Nucleus accumbens (tissue), 56 donors: ENCODE measurements at places on chromosomes 11 and 22.
A peak's percentile ranks its signal among the peaks of the same experiment; 100 is the strongest.

DNA sequence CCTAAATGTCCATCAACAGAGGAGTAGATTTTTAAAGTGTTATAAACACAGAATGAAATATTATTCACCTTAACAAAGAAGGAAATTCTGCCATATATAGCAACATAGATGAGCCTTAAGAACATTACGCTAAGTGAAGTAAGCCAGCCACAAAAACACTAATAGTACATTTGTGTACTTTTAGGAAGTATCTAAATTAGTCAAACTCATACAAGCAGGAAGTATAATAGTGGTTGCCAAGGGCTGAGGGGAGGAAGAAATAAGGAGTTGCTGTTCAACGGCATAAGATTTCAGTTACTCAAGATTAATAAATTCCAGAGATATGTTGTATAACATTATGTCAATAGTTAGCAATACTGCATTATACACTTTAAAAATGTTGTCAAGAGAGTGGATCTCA lies 181.7 kb upstream of the ZC3H12C start:
- DNase-seq, result no peak

DNA sequence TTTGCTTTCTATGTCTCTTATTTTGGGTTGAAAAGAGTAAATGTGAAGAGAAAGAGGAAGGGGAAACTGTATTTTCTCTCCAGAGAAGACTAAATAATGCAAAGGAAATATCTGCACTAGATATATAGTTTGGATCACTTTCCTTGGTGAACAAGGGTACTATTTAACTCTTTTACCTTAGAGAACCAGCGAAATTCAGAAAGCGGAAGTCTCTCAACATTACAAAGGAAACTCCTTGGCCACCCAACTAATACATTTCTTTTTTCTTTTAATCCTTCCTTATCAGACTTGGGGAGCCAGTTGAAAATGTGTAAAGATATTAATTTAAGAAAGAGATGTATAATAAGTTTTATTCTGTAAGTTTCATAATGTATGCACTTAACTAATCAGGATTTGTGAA lies 64.2 kb downstream of the SESN3 start:
- no peak for DNase-seq

DNA sequence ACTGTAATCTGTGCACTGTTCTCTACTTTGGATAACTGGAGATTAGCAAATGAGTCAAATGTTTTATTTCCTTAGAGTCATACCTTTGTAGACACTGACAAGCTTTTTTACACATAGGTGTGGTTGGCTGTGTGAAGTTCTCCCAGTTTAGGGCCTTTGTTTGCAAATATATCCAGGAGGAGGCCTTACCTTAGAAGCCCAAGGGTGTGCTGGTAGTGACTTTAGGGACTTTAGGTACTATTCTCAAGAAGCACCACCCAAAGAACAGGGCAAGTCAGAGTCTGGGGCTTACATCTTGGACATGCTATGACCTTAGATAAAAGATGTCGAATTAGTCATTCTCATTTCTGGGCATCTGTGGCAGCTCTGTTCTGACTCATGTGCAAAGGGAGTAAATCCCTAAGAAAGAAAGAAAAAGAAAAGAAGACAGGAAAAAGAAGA lies 4.8 kb upstream of the FAR1 start:
- DNase-seq, result no peak

- no peak for DNase-seq
Measured at GRCh38 chr11:36196411-36196998, 92.7 kb downstream of the COMMD9 start.

- no peak for DNase-seq
Measured at GRCh38 chr11:79482800-79483199, 42.0 kb upstream of the TENM4 start.

- DNase-seq, result no peak
Measured at GRCh38 chr22:19636696-19637407, 77.5 kb upstream of the SEPTIN5 start.

DNA sequence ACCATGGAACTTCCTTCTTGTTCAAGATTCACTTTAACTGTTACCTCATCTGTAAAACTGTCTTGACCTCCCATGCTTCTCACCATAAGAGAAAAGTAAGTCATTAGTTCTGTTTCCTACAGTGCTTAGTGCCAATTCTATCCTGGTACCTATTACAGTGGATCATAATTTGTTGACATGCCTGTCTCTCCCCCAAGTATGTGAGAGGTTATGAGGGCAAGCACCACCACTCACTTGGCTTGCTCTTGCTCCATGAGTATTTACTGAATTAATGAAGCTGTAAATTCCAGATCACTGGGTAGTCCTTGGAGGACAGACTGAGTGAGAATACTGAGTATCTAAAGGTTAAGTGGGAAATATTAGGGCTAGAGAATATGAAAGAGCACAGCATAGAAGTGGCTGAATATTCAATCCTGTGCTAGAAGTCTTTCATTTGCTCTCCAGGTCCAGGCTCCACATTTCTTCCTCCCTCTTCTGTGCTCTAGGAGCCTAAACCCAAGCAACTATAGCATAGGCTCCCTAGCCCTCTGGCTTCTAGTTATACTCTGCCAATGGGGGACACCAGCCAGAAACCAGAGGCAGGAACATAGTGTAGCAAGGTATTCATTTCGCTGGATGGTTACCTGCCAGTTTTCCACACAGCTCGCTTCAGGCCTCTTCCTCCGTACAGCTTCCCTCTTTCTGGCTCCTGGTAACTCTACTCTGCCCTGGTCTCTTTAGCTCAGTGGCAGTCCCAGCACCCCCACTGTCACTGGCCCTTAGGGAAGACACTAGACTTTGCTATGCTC lies 118.2 kb upstream of the SLC5A12 start:
- DNase-seq, result no peak

DNA sequence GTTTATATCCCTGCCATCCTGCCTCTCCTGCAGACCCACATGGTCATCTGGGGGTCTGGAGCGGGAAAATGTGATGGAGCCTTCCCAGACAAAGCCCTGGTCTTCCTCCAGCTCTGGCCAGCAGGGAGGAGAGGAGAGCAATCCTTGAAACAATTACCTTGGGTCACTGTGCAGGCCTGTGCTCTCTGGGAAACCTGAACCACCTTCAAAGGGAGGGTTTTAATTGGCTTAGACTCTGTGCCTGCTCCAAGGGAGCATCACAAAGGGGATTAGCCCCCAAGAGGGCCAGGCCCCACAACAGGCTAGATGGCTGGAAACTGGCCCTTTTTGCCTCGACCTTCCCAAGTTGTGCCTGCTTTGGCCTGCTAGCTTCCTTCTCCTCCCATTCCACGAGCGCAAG lies 351.9 kb downstream of the TENM4 start:
- no peak for DNase-seq

GRCh38 chr11:13082588-13082987 lies 73.5 kb downstream of the RASSF10 start:
- no peak for DNase-seq

DNA sequence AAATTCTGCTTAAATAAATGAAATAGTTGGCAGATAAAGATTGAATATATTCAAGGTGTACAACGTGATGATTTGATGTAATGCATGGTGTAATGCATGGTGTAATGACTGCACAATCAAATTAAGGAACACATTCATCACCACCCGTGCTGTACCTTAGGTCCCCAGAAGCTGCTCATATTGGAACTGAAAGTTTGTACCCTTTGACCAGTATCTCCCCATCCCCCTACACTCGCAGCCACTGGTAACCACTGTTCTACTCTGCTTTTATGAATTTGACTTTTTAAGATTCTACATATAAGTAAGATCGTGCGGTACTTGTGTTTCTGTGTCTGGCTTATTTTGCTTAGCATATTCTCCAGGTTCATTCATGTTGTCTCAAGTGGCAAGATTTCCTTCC lies 445.8 kb downstream of the OPCML start:
- DNase-seq, result no peak

GRCh38 chr11:110308071-110308470 lies 11.7 kb upstream of the RDX start:
- DNase-seq, result no peak

DNA sequence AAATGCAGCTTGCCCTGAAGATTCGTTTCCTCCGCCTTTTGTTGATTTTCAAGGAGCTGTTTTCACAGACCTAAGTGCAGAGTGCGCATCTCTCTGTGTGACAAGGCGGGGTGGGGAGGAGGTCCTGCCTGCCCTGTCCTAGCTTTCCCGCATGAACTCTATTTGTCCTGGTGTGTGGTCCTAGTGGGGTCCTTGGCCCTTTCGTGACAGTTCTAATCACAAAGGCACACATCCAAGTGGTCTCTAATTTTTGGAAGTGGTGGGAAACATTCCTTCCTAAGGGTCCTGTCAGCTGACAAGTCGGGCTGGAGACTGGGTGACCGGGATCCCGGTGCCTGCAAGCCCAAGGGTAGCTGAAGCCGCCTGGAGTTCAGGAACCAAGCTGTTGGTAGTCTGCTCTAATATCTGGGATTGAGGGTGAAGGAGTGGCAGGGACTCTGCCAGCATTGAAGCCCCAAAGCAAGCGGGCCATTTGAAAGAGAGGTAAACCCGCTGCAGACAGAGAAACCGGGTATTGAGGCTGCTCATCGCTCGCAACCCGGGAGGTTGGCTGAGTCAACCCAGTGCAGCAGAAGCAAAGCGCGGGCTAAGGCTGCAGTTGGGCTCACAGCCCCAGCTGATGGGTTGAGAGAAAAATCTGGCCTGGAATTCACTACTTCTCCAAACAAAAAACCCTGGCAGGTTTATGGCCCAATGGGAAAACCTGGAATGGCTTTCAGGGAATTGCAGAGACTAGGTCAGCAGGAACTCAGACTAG lies 28.1 kb upstream of the FBXO3 start:
- peak; percentile 11 for DNase-seq

DNA sequence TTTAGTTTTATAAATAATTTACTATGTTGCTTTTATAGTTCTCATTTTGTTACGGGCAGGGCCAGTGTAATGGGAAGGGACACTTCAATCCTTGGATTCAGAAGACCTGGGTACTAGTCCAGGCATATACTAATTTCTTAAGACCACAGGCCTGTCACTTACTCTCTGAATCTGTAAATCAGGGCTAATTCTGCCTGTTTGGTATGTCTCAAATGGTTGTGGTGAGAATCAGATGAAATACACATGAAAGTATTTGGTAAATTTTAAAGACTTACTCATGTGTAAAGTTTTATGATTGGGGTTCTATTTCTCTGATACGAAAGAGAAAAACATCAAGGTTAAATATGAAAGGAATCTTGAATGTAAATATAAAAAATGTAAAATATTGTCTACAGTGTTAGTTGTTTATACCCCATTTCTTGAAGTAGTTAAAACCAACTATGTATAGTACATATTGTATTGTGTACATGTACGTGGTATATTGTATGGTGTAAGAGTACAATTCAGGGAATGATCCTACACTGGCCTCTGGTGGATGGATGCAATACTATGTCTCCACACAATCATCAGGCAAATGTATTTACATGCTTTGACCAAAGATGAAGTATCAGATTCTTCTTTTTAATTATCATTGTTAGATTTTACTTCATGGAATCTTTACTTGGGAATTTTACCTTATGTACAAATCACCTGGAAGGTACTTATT lies 24.5 kb upstream of the RAG2 start:
- no peak for DNase-seq

GRCh38 chr11:113276466-113276865 lies 37.9 kb upstream of the TTC12 start:
- DNase-seq, result no peak

DNA sequence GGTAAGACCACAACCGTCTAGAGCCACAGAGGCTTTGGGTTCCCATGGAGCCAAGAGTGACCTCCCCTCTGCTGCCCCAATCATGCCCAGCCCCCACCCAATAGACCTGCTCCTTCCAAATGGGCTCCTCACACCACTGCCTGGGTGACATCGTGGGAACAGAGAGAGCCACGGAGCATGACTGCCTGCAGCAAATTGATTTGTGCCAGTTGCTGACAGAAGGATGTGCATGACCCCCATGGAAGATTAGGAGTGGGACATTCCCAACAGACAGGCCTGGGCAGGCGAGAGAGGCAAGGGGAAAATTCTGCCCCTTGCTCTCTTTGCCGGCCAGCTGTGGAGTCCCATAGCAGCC lies 88.5 kb downstream of the TENM4 start:
- no peak for DNase-seq

DNA sequence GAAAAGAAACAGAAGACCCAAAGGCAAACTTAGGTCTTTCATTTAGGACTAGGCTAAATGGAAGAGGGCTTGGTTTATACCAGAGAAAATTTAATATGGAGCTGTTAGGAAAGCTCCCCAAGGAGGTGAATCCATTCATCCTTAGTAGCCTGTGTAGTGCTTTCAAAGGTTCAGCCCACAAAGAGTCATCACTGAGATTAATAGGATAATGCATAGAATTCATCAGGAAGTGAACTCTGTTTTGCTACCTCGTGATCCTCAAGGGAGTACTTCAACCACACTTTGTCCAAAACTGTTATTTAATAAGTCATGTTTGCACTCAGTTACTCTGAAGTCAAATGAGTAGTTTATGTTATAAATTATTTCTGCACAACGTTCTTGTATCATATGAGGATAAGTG lies 43.3 kb upstream of the MMP7 start:
- no peak for DNase-seq

GRCh38 chr22:31814942-31815341 lies 61.1 kb downstream of the DEPDC5 start:
- no peak for DNase-seq

GRCh38 chr11:35298369-35298768 lies 121.0 kb downstream of the SLC1A2 start:
- no peak for DNase-seq

- no peak for DNase-seq
Measured at GRCh38 chr11:116939499-116939898, 102.1 kb upstream of the APOA1 start.

DNA sequence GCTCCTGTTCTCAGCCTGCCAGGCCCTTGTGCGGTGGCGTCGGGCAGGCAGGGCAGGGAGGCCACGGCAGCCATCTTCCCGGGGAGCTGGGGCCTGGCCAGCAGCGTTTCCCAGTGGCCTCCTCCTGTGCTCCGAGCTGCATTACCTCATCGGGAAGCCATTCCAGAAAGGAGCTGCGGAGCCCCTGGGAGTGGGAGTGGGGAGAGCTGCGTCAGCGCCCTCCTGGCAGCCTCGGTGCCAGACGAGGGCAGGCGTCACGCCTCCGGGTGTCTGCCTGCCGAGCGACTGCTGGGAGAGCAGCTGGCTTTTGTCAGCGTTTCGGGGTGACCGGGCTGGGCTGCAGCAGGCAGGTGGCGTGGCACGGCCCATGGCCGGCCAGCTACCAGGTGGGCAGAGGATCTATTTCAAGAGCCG lies 30.9 kb upstream of the WNT7B start:
- DNase-seq, result peak; percentile 53

DNA sequence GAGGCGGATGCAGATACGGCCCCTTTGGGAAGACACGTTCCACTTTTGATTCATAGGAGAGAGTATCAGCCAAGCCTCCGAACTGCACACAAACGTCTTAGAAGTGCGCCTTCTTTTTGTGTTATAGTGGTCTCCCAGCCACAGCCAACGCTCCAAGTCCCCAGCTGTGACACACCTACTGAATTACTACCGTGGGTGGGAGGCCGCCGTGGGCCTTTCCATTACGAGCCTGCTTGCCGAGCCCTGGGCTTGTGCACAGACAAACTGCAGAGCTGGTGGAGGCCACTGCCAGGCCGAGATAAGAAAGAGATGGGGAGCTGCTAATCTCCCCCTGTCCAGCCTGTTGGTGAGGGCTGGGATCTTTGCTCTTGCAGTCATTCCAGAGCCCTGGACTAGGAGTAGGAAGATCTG lies 761 bp downstream of the HMBS start:
- DNase-seq, result no peak

GRCh38 chr11:120034176-120034875 lies 103.6 kb downstream of the TRIM29 start:
- no peak for DNase-seq

GRCh38 chr11:64694821-64695365 lies 28.1 kb downstream of the NRXN2 start:
- no peak for DNase-seq

- DNase-seq, result no peak
Measured at GRCh38 chr11:44351898-44352498, 42.1 kb upstream of the ALX4 start.

- no peak for DNase-seq
Measured at GRCh38 chr11:82791779-82792178, 58.1 kb upstream of the FAM181B start.
